ENCODE measurements at places on chromosomes 12 and 14.

GRCh38 chr14:103858063-103858781 is 10.8 kb upstream of the PPP1R13B start:
- no peak for DNase-seq

- DNase-seq: no peak
These were observed 171.2 kb downstream of the FOXN3 start for GRCh38 chr14:89245802-89246201.

DNA sequence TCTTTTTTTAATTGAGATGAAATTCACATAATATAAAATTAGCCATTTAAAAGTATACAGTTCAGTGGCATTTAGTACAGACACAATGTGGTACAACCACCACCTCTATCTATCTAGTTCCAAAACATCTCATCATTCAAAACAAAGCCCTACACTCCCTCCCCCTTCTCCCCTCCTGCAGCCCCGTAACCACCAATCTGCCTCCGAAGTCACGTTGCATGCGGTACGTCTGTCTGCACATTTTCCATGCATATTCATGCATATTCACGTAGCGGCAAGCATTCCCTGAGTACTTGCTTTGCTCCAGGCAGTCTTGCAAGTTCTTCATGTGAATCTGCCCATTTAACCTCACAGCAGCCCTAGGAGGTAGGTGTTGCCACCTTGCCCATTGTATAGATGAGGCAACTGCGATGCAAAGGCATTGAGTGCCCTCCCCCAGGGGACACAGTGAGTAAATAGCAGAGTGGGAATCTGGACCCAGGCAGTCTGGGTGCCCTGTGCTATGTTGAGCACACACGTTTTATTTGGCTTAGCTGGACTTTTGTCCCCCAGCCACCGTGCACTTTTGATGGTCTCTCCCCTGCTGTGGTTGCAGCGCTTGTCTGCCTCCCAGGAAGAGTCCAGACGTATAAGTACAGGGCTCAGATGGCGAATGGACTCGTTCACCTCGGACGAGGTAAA is 43.4 kb downstream of the RIN3 start:
- no peak for DNase-seq

- no peak for DNase-seq
These were observed 6.1 kb downstream of the A2ML1 start for GRCh38 chr12:8828257-8829124.

DNA sequence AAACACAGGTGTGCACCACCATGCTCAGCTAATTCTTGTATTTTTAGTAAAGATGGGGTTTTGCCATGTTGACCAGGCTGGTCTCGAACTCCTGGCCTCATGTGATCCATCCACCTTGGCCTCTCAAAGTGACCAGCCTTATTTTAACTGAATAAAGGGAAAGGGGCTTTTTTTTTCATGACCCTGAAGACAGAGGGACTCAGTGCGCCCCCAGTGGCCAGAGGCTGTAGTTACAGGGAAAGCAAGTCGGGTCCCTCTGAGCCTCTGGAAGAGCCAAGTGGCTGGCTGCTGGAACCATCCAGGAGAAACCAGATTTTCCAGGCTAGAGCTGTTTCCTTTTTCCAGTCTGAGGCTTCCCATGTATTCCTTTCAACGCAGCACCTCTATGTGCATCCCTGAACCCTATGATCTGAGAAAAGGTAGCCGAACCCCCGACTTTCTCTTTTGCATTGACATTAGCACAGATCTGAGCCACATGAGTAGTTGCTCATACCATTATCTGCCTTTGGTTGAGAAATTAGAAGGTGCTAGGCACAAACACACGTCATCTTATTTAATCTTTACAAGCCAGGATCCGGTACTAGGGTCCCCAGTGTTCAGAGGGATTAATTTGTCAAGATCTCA is 342.7 kb downstream of the CACNA1C start:
- DNase-seq: peak; percentile 11

GRCh38 chr12:117900561-117900960 is 68.2 kb downstream of the KSR2 start:
- DNase-seq: no peak

- DNase-seq: no peak
These were observed 275.3 kb downstream of the EGLN3 start for GRCh38 chr14:33675415-33676130.

GRCh38 chr14:77085538-77085937 is 12.5 kb upstream of the CIPC start:
- DNase-seq: no peak

- DNase-seq: no peak
These were observed 76.4 kb downstream of the IFNG-AS1 start for GRCh38 chr12:68065687-68066086.

DNA sequence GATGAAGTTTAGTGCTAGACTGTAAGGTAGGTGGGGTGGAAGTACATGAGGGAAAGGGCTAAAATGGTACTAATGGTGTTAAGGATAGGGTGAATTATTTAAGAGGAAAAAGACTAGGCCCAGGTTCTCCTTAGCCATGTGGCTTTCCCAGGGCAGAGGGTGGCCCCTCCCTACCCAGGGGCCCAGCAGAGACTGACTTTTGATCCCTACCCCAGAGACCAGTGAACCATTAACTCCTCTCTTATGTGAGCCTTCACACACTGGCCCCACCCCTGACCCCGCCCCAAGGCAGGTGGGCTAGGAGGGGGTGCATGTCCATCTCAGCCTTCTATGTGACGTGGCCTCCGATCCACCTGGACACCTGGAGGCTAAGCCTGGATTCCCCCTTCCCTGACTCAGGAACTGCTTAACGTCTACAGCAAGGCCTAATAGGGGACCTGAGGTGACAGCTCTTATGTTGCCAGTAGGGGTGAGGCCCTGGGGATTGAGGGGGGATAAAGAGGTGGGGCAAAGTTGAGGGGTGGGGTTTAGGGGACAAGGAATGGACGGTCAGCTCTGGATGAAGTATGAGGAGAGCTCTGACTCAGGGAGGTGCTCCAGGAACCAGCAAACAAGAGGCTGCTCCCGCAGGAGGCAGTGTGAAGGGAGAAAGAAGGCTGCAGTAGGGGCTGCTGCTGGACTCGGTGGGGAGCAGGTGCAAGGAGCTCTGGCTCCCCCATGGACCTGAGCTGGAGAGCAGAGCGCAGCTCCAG is 757 bp downstream of the SLC39A5 start:
- no peak for DNase-seq

DNA sequence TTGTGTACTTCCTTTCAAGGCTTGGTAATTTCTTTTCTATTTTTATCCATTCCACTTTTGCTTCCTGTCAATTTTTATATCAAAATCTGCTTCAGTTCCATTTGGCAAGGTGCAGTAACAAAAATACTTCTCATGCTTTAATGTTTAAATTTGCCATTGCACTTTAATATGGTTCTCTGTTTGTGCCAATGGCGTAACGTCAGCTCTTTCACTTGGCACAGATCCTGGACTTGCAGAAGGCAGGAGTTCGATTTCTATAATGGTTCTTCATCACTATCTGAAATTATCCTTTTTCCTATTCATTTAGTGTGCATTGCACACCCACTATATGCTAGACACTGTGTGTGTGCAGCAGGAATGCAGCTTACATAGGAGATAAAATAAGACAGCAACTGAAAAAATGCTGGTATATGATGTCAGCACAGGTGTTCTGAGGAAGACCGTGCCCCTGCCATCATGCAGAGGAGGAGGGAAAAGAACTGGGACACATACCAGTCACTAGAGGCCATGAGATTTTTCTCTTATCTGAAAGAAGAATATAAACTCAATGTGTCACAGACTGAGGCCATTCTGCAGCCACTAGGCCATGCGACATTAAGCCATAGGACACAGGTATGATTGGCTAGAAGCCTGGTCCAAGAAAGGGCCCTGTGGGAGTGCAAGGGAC is 298.2 kb downstream of the RPAP3 start:
- no peak for DNase-seq

Data from globus pallidus (tissue), 1 donor.